Stomach (tissue), 19 donors: ENCODE measurements at places on chromosomes 4 and X. TPM values are rescaled to one million over a fixed set of nuclear protein-coding genes. Genes with fewer than 3 reads are reported as not detected.

The CDKL2 gene
- 11.6 TPM for total RNA-seq

The HTN3 gene
- not detected for total RNA-seq

The GABRB1 gene
- total RNA-seq = not detected

The RNF212 gene
- not detected for total RNA-seq

The MID1 gene
- total RNA-seq = 18.7 TPM

The ETDB gene
- not detected for total RNA-seq

DNA sequence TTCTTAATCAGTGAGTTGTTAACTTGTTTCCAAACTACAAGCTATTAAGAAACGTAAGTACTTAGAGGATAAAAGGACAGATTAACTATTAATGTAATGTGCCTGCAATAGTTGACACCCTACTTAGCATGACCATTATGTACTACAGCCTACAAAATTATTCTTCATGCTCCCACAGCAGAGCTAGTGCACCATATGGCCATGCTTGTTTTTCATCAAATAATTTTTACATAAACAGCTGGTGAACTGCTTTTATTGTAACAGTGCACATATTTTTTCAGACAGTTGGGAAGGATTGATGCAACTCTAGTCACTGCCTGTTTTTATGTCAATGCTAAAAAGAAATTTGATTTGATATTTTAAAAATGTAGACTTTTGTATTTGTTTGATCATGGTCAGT is 10.2 kb upstream of the MAGEB10 start:
- DNase-seq = no peak

- no peak for DNase-seq
Observed at GRCh38 chrX:39757971-39758370, 339.8 kb downstream of the BCOR start.

DNA sequence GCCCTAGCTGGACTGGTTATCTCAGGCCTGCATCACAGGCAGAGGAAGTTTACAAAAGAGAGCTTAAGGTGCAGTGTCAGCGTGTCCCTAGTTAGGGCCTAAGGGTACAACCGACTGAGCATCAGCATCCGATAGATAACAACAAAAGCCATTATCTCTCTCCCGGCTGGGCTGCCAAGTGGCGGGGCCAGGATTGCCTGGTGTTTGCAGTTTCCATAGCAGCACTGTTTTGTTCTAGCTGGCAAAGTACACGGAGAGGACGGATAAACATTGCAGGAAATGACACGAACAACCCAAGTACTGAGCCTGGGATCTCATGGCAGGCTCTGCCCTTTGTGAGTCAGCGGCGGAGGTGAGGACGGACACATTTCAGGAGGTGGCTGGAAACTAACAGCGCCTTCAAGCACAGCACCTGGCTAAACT is 104.7 kb upstream of the NOCT start:
- DNase-seq = peak; percentile 94

DNA sequence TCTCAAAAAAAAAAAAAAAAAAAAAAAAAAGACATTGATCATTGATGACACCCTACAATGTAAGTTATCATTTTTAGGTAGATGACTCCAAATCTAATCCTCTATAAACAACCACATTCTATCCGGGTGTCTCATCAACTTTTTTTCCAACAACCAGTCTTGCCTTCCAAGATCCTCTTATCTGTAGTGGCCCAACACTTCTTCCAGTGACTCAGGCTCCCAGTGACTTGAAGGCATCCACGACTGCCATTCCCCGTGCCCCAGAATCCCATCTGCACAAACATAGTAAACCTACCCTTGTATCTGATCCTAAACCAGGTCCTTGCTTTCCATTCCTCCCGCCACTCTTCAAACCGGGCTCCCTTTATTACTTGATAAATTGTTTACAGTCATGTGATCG is 15.6 kb upstream of the TSPAN5 start:
- DNase-seq = no peak

- DNase-seq = no peak
Observed at GRCh38 chr4:94338681-94339351, 3.8 kb downstream of the HPGDS start.

DNA sequence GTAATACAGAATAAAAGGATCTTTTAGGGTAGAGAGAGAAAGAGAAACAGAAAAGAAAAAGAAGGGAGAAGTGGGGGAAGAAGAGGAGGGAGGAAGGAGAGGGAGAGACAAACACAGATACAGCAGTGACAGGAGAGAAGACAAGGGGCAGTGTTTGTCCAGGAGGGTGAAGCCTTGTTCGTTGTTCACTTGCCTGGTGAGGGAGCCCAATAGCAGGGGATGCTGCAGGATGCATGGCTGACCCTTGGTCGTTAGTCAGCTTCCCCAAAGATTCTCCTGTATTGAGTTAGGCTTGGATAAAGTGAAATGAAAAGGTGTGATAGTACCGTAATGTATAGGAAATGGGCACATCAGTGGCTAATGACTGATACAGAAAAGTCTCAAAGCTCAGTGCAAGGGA is 403.7 kb downstream of the IL15 start:
- no peak for DNase-seq

DNA sequence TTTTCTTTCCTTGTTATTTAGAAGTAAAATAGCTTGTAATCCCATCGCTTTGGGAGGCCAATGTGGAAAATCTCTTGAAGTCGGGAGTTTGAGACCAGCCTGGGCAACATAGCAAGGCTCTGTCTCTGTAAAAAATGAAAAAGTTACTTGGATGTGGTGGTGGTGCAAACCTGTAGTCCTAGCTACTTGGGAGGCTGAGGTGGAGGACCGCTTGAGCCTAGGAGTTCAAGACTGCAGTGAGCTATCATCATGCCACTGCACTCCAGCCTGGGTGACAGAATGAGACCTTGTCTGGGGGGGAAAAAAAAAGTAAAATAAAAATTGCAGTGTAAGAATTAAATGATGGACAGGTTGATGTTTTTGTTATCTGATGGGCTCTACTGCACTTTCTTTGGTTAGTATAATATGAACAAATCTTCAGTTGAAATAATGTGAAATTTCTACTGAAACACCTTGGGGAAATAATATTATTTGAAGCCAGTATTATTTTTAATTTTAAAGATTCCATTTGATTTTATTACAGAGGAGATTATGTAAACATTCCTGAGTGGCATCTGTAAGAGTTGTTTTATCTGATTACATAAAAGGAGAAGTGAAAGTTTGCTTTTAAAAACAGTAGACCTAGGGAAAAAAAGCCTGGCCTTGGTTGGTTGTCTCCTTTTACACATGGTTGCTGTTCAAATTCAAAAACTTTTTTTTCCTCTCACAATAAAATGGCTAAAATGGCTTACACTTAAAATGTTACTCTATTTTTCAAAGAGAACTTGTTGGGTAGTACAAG is 10.5 kb upstream of the NDUFC1 start:
- DNase-seq = no peak

DNA sequence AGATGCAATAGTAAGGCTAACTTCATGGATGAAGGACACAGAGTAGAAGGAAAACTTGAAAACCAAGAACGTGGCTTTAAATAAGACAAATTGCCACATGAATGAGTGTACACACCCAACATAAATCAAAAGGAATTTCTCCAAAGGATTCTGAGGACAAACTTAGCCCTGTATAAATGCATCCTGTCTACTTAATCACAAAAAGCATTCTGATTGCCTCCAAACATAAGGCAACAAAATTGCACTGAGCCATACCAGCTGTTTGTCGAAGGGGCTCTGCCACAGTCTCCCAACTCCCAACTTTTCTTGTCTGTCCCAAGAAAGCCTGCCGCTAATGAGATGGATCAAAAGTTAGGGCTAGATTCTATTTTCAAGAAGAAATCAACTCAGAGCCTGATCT is 194.3 kb downstream of the SOWAHB start:
- DNase-seq = no peak

DNA sequence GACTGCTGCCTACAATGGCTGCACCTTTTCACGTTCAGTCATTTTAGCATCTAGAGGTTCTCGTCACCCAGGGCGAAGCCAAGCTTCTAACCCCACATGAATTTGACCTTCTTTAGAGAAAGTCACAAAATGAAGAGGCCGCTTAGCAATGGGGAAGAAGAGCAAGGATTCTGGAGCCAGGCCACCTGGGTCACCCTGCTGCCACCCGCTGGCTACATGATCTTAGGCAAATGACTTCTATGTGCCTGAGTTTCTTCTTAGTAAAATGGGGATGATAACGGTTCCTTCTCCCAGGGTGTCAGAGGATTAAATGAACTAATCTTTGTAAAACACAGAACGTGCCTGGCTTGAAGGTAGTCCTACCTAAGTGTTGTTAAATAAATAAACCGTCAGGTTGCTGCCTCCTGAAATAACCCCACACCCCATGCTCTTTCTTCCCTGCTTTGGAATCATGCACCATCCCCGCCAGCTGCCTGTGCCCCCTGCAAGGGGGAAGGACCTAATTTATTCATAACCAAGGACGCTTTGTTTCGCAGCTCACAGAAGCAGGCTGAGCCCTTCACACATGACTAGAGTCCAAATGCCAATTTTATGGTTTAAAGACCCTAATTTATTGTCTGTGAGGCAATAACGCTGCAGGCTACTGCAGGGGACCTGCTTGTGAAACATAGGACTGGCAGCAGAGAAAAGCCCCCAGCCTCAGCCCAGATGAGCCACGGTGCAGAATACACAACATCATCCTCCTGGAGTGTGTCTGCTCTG is 28.6 kb upstream of the NSG1 start:
- DNase-seq = no peak

- DNase-seq = no peak
Observed at GRCh38 chr4:53547983-53548382, 43.3 kb downstream of the LNX1 start.

DNA sequence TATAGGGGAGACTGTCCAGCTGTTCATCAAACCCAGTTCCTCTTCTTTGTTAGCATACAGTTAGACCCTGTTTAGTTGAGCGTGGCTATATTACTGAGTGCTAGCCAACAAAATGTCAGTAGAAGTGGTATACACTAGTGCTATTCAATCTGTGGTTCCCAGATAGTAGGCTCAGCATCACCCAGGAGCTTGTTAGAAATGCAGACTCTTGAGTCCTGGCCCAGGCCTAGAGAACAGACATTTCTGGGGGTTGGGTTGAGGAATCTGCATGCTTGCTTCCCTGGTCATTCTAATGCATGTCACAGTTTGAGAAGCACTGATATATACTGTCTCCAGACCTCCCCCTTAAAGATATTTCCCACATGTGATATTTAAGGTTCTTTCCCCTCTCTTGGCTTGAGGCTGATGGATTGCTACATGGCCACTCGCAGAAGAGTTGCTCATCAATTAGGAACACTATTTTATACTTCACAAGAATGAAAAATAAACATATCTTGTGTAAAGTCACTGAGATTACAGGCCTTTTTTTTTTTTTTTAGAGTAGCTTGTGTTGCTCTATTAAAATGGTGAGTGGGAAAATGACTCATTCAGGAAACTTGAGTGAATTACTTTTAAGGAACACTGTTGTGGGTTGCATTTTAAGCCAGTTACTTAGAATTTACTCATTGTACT is 289.0 kb downstream of the STIM2 start:
- DNase-seq = no peak

GRCh38 chrX:11416600-11416999 is 123.4 kb downstream of the AMELX start:
- no peak for DNase-seq
